ENCODE measurements at places on chromosomes 12 and 14.

DNA sequence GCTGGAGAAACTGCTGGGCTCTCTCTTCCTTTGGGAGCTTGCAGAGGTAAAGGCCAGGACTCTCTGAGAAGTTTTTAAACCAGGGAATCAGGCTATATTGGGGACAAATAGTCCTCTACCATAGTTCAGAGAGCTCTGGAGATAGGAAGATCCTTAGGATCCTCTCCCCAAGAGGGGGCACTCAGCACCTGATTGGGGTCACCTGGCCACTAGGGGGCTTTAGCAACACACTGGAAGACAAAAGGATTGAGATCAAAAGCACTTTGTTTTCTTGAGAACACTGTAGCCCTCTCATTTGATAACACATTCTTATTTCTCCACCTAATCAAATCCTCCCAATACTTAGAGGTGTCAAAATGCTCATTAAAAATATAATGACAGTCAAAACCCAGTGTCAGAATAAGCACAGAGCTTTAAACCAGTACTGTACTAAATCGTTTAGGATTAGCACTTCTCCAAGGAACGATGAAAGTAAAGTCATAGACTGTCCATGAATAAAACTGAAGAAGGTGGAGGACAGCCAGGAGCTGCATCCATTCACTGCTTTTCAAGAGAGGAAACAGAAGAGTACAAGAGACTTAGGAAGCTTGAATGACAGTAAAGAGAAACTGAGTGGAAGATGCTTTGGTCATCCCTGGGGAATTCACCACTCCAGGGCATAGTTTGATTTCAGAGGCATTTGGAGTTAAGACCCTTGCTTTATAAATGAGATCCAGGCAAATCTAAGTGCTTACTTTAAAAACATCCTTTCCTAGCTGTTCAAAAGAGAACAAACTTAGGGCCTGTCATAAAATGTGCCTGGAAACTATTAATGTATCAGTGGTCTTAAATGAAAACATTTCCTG lies 26.5 kb downstream of the BMP4 start:
- no peak for DNase-seq

- no peak for DNase-seq
These were observed 5.2 kb downstream of the DDHD1 start for GRCh38 chr14:53147893-53148292.

GRCh38 chr14:75155169-75155568 lies 21.2 kb downstream of the TMED10 start:
- no peak for DNase-seq

DNA sequence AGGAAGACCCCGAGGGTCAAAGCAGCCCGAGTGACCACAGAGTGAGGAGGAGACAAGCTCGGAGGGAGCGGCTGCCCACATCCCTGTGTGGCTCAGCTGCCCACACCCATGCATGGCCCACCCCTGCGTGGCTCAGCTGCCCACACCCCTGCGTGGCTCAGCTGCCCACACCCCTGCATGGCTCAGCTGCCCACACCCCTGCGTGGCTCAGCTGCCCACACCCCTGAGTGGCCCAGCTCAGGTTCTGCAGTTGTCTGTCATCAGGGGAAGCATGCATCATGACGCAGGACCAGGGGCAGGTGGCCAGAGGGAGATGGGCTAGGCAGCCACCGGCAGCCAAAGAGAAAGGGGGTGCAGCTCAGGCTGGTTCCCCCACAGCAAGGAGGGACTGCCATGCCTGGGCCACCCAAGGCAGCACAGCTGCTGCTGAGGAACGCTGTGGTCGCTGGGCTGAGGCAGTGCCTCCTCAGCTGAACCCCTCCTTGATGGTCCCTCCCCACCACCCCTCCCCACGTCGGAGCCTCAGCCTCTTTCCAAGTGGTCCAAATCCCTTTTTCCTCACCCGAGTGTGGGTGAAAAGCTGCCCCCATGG lies 33.3 kb upstream of the NUDT14 start:
- no peak for DNase-seq

DNA sequence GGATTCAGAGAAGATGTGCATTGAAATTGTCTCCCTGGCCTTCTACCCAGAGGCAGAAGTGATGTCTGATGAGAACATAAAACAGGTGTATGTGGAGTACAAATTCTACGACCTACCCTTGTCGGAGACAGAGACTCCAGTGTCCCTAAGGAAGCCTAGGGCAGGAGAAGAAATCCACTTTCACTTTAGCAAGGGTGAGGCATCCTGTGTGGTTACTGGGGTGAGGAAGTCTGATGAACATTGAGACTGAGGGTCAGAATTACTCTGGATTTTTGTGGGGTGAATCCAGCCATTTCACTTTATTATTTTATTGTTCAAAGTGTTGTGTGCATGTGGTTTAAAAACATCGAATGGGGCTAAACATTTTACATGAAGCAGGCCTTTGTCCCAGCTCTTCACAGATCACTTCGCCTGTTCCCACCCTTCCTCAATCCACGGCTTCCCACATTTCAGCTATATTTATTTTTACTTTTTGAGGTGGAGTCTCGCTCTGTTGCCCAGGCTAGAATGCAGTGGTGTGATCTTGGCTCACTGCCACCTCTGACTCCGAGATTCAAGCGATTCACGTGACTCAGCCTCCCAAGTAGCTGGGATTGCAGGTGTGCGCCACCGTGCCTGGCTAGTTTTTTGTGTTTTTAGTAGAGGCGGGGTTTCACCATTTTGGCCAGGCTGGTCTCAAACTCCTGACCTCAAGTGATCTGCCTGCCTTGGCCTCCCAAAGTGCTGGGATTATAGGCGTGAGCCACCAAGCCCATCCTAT lies 40.6 kb downstream of the SUPT16H start:
- no peak for DNase-seq

DNA sequence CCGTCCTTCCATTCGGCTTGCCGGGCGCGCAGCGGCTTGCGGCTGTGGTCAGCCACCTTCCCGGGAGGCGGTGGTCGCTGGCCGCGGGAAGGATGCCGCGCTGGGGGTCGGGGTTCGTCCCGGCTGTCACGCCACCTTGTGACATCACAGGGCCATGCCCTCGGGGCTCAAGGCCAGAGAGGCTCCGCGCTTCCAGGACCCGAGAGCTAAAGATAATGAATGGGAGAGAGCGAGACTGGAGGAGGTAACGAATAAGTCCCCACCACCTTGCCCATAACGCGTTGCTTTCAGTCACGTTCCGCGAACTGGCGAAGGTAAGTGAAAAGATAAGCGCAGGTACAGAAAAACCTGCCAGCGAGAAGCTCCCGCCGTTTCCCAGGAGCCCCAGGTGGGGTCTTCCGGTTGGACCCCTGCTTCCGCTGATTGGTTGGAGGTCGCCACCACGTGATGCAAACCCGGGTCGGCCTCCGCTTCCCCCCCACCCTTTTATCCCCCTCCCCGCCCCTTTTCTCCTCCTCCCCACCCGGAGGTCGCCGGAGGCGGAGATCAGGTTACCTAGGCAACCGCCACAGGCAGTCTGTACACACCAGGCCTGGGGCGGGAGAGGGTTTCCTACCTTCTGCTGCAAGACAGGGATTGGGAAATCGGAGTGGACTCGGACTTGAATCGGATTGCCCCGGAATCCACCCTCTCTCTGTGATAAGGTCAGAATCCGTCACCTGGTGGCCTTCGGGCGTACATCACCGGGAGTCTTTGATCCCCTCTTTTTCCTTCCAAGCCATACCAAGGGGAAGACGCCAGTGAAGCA lies at the start of gene LRRC9:
LRRC9 (plus strand) TSS at position 575 of the 808 bp plus-strand sequence.
- DNase-seq: no peak

- DNase-seq: no peak
These were observed 181.7 kb downstream of the NPAS3 start for GRCh38 chr14:33120341-33120740.

DNA sequence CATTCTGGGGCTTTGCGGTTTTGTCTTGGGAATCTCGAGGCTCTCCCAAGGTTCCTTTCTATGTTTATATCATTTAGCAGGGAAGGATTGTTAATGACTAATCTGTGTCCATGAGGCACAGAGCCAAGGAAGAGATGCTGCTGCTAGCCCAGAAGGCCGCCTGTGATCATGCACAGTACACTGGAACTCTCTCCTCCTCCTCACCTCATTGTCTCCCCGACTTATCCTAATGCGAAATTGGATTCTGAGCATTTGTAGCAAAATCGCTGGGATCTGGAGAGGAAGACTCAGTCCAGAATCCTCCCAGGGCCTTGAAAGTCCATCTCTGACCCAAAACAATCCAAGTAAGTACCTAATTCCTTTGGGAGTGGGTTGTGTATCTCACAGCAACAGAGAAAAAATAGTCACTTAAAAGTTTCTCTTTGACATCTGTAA lies at the start of gene NR1H4:
NR1H4 (plus strand) TSS at position 151 of the 435 bp plus-strand sequence. CDS start 19,458 bp downstream, outside the sequence.
- no peak for DNase-seq

GRCh38 chr14:88227693-88228092 lies 95.4 kb downstream of the KCNK10 start:
- DNase-seq: no peak

Measured in stimulated activated CD8-positive, alpha-beta memory T cell treated with anti-CD3 and anti-CD28 coated beads, Interleukin-4, amount 100 ng/mL, for 4 hours (primary cell).